CD8-positive, alpha-beta memory T cell (primary cell): ENCODE measurements at places on chromosomes 3 and 15.

GRCh38 chr3:184460276-184460675 lies 80.4 kb downstream of the CHRD start:
- DNase-seq: no peak

- DNase-seq: no peak
These were observed 210.0 kb downstream of the MYRIP start for GRCh38 chr3:40019376-40019775.

DNA sequence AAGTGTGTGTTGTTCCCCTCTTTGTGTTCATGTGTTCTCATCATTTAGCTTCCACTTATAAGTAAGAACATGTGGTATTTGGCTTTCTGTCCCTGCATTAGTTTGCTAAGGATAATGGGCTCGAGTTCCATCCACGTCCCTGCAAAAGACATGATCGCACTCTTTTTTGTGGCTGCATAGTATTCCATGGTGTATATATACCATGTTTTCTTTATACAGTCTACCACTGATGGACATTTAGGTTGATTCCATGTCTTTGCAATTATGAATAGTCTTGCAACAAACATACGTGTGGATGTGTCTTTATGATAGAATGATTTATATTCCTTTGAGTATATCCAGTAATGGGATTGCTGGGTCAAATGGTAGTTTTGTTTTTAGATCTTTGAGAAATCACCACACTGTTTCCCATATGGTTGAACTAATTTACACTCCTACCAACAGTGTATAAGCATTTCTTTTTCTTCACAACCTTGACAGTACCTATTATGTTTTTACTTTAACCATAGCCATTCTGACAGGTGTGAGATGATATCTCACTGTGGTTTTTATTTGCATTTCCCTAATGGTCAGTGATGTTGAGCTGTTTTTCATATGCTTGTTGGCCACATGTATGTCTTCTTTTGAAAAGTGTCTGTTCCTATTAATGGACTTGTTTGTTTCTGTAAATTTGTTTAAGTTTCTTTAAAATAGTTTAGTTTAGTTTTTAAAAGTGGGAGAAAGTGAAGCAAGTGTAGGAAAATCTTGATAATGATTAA lies 21.9 kb upstream of the SLC30A4 start:
- DNase-seq: no peak

GRCh38 chr3:5489536-5489935 lies 302.0 kb downstream of the EDEM1 start:
- no peak for DNase-seq

DNA sequence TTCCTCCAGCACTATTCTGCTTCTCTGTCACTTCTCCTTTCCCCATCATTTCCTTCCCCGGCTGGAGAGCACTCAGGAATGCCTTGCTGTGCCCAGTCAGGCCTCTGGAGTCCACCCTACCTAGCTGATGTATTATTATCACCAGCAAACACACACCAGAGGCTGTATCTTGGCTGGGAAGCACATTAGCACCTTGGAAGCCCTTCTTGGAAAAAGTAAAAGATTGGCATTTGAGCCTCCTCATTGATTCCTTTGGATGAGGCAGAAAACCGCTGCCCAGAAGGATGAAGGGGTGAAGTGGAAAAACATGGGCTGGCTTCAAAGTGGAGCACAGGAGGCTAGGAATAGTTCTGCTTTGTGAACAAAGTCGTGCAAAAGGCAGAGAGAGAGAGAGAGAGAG lies 244.3 kb downstream of the RPLP1 start:
- DNase-seq: no peak

DNA sequence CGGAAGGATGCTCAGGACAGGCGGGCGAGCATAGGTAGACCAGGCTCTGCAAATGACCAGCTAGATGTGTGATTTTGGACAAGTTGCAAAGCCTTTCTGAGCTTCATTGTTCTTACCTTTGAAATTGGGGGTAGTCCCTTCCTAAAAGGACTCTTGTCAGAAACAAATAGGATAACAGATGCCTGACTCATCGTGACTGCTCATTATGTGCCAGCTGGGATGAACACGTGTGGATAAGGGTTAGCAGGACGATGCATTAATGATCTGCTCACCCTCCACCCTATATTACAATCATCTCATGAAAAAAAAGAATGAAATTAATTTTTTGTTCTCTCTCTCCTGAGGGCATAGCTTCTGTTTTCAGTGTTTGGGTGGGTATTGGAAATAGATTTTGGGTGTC lies 223.4 kb downstream of the NR2F2 start:
- DNase-seq: no peak

DNA sequence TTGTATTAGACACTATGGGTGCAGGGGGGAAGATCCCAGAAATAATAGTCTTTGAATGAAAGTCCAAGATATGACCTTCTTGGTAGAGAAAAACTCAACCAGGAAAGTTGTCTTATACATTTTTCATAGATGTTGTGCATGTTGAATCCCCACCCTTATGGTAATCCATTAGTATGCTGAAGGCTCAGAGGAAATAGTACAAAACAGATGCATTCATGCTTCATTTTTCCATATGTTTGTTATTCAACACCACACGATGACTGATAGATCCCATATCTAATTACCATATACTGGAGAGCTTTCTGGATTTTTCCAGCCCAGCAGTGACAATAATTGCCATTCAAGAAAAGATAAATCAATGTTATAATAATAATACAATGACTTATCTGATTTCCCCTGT lies 487.4 kb downstream of the FGF12 start:
- DNase-seq: no peak

- DNase-seq: no peak
These were observed 187.5 kb downstream of the KLHL25 start for GRCh38 chr15:85607141-85607806.

DNA sequence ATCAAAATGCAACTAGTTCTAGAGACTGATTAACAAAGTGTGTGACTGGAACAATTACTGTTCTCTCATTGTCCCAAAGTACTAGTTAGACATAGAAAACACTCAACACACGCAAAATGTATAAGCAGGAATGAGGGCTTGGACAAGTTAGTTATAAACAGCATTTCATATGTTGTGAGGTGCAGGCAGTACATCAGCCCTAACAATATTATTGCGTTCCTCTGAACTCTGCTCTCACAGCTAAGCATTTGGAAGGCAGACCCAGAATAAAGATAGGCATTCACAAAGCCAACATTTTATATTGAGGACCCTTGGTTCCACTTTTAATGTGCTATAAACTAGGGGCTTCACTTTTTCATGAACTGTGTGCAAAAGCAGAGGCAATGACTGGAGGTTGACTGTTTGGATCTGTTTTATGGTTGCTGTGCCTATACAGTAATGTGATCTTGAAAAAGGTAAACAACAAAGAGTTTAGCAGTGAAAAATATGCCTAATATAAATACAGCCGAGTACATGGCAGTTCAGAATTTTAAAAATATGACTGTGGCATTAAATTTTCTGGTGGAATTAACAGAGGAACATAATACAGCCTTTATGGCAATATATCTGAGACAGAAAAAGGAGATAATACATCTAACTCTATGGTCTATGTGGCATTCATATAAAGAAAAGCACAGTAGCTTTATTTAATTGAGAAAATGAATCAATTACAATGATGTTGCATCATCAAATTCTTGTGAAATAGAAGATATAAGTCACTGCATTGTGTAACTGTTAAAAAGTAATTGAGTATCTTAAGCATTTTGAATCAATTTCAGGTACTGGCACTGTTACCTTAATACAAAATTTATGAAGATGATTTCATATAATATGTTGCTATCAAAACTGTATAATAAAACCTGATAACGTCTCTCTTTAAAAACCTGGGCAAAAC lies 80.0 kb upstream of the SKOR1 start:
- DNase-seq: no peak

DNA sequence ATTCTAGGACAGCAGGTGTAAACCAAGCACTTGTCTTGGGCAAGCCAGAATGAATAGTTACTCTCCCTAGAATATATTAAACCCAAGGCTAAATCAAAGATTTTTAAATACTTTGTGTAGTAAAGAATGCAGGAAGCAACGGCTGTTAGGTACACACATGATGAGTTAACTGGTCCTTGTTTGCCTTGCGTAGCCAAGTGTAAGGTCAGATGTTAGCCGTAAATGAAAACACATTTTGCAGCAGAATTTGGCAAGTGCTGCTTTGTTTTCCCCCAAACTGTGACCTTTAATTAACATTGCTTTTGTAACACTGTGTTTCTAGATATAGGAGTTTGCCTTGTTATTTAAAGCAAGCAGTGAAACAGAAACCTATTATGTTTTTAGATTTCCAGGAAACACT lies 368.7 kb downstream of the IL5RA start:
- no peak for DNase-seq

- DNase-seq: no peak
These were observed 291.1 kb upstream of the ROPN1 start for GRCh38 chr3:124282751-124283651.
